GM06990 (cell line): ENCODE measurements at places on chromosomes 5 and 9.

- DNase-seq = no peak
These were observed 6.7 kb upstream of the CAST start for GRCh38 chr5:96655506-96655905.

GRCh38 chr9:95065224-95065623 lies 252.3 kb downstream of the FANCC start:
- no peak for DNase-seq

DNA sequence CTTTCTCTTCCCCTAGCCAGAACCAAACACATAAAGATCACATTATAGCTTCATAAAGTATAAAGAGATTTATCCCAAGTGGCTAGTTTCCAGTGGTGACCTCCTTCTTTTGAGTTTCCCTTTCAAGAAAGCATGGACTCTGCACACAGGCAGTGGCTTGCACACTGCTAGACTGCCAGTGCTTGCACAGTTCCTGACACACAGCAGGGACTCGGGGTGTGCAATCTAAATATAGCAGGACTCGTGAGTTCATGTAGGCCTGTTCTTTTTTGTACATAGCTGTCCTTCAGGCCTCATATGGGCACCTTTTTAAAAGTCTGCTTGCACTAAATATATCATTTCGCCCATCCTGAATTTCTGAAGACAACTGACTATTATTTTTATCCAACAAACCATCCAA lies 308.6 kb downstream of the FBXL7 start:
- no peak for DNase-seq

DNA sequence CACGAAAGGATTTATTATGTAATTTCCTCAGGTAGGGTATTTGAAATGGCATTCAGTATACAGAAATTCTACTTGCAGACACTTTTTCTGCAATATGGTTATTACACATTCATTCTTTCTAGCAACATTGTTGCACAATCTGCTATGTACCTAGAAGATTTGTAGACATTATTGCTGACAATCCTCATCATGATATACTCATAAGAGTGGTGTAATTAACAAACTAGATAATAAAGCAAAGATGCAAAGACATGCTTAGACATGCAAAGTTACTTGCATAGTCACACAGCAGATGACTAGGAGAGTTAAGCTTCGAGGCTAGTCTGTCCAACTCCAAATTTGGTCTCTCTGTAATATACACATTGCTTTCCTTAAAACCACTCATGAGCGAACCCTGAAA lies 317.1 kb downstream of the ASTN2 start:
- DNase-seq = no peak

DNA sequence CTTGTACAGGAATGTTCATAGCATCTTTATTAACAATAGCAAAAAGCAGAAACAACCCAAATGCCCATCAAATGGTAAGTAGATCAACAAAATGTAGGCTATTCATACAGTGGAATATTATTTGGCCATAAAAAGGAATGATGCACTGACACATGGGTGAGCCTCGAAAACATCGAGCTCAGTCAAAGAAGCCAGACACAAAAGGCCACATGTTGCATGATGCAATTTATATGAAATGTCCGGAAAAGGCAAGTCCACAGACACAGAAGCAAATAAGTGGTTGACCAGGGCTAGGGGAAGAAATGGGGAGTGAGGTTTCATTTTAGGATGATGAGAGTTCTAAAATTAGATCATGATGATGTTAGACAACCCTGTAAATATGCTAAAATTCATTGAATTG lies 16.5 kb upstream of the SLC2A8 start:
- no peak for DNase-seq

DNA sequence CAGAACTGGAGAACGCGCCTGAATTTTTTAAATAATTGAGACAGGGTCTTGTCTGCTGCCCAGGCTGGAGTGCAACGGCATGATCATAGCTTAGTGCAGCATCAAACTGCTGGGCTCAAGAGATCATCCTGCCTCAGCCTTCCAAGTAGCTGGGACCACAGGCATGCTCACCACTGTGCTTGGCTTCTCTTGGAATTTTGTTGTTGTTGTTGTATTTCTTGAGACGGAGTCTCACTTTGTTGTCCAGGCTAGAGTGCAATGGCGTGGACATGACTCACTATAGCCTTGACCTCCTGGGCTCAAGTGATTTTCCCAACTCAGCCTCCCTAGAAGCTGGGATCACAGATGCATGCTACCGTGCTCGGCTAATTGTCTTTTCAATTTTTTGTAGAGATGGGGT lies 58.4 kb upstream of the DAB2IP start:
- no peak for DNase-seq
